NCI-H2171 treated with DMSO at 0.1 percent for 48 hours (cell line): ENCODE measurements at places on chromosomes 2 and 18.

DNA sequence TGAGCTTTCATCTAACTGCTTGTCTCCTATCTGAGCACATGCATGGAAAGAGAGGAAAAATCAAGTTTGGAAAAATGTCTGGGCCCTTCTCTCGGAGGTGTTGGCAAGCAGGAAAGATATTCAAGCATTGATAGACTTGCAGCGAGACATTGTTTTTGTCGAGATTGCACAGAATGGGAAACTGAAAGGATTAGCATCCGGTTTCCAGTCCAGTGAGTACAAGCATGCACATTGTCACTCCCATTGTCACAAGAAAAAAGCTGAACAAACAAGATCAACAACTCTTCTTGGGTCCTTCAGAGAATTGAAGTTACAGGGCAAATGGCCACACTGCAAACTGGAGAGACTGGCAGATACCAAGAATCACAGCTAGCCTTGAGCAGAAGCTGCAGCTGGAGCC, 19.6 kb upstream of the MC5R start:
- DNase-seq, result no peak

DNA sequence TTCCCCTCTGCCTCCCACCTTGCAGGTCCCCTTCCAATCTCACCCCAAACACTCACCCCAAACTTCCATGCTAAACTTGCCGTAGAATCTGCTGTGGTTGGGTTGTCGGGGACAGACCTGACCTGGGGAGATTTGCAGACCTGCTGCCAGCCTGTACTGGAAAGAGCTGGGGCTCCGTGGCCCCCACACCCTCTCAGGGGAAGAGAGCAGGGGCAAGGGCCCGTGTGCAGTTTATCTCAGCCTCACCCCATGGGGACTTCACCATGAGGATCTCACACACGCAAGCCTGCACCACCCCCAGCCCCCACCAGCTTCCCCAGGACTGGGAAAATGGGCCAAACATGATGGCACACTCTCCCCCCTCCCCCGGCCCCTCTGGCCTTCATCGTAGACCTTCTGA, 30.7 kb downstream of the KCNIP3 start:
- DNase-seq, result no peak

GRCh38 chr2:237530472-237531433, 35.6 kb upstream of the PRLH start:
- no peak for DNase-seq

DNA sequence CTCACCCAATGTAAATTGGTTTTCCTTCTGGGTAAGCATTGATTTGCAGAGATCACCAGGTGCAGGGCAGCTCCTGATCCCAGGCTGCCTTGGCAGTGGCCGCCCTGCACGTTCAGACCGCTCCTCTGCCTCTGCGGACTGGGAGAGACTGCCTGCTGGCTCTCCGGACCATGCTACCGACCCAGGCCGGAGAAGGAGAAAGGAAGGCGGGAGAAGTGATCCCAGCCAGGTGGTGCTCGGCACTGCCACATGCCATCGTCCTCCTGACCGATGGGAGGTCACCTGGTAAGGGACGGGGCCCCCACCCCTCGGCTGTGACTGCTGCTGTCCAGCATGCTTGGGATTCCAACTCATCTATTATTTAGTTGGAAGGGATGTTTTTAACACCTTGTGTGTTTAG, 108.1 kb upstream of the POU3F3 start:
- DNase-seq, result no peak

- no peak for DNase-seq
Measured at GRCh38 chr2:100451734-100452133, 18.5 kb upstream of the NMS start.

- DNase-seq, result no peak
Measured at GRCh38 chr18:45201489-45201888, 413.8 kb upstream of the SLC14A2 start.

DNA sequence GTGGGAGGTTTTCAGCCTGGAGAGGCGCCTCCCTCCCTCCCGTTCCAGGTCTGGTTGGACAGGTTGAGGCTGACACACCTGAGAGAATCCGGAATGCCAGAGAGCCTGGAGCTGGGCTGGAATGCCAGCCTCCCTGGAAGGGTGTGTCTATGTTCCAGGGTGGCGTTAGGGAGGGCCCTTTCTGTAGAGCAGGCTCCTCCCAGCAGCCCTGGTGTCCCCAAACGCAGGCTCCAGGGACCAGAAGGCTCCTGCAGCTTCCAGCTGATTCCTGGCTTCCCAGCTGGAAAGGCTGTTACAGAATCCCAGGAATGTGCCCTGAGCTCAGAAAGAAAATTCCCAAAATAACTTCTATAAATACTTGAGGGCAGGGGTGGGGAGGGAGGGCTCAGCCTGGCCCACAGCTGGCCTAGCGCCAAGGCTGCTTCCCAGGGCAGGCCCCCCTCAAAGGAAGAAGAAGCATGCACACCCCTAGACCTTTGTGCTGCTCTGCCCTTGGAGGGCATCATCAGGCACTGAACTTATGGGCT, 85.4 kb downstream of the STPG4 start:
- DNase-seq, result peak; percentile 15

DNA sequence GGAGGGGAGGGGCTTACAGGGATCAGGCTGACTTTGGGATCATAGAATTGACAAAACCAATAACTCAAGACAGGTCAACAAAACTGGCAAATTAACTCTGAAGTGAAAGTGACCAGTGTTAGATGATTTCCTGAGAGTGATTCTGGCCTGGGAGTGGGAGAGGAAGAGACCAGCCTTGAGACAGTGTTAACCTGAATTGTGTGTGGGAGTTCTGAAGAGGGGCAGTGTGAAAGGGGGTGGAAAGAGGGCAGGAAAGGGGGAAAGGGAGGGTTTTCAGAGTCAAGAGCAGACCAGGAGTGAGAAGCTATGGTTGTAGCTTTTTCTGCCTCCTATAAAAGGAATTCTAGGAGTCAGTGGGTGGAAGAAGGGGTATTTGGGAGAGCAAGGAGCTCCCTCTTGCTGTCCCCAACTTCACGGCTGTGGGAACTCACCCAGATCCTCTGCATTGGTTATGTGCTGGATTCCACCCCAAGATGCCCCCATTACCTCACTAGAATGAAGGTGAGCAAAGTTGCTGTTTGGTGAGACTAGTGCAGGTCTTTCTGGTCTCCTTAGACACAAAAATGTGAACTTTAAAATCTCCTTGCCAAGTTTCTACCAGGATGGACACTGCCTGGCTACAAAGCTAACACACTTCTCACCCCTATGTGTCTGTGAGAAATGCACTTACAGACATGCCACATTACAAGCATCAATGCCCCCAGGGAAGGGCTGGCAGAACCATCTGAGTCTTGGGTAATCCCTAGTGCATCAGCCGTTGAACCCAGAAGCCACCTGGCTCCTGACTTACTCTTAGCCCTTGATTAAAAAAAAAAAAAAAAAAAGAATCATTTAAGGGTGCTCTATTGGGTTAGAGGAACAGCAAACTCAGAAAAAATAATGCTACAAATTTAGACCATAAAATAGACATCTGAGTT, 61.6 kb downstream of the BMP10 start:
- peak; percentile 35 for DNase-seq

- no peak for DNase-seq
Measured at GRCh38 chr2:205176546-205176945, 505.8 kb upstream of the NRP2 start.
